ENCODE measurements at places on chromosomes 6 and 20.
A peak's percentile ranks its signal among the peaks of the same experiment; 100 is the strongest.

DNA sequence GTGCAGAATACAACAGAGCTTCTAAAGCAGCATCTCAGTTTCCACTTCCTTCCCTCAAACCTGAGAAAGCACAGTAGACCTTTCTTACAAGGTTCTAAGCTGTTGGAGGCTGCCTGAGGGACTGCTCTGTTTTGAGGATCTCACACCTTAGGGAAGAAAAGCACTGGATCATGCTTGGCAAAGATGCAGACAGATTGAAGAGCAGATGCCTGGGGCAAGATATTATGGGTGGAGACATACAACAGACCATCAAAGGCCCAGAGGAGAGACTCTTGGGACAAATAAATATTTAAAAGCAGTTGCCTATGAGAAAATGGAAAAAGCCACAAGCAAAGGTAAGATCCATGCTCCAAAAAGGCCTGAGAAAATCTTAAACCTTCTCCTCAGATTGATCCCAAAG lies 6.2 kb downstream of the ZNF337 start:
- no peak for DNase-seq

DNA sequence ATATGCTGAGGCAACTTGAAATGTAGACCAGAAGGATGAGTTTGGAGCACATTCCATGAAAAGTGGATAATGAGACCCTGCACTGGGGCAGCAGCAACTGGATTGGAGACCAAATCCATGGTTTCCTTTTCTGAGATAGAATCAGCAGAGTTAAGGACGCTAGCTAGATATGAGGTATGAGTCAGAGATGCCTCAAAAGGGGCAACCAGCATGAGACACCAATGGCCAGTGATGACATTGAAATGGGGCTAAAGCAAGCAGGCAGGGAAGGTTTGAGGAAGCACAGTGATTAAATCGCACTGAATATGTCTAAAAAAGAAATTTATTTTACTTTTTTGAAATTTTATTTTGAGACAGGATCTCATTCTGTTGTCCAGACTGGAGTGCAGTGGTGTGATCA lies 802.4 kb downstream of the TFAP2A start:
- no peak for DNase-seq

DNA sequence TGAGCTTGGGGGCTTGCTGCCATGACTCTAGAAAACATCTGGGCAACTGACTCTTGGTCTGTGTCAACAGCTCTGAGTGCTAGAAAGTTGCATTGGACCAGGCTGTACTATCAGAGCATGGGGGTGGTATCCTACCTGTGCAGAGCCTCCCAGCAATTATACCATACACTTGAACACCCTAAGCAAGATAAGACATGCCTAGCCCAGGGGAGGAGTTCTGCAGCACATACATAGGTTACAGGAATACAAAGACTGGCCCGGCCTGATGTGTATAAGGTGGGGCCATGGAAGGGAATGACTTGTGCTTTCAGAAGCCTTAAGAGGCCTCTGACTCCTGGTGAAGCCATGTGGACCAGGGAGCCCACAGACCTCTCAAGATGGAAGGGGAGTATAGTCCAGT lies 11.4 kb upstream of the MOCS1 start:
- no peak for DNase-seq

- DNase-seq: no peak
These were observed 2.1 kb downstream of the PANK2 start for GRCh38 chr20:3890999-3891929.

GRCh38 chr6:113818578-113818977 lies 38.6 kb upstream of the MARCKS start:
- no peak for DNase-seq

DNA sequence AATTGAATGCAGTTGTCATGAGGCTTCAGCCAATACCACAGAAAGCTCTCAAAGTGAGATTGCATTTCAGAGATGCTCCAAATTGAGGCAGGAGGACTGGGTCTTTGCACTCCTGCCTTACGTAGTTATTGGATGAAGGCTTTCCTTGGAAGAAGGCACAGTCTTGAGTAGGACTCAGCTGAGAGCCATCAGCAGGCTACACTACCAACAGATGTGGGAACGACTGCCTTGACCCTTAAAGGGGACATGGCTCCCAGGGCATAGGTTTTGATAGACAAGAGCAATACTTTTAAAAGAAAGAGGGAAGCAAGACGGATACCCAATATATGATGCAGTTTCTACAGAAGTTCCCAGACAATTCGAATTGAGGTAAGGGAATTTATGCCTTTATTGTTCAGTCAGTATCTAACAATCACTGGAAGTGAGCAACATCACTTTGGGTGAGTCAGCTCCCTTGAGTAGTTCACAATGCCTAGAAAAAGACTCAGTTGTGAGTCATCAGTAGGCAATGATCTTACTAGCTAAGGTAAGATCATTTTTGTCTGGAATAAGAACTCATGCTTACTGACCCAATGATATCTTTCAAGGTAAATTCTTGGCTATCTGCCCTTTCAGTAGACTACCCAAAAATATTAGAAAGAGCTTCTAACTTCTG lies 390.8 kb downstream of the GJA1 start:
- no peak for DNase-seq

GRCh38 chr6:134593887-134594286 lies 276.0 kb upstream of the SGK1 start:
- DNase-seq: no peak

- no peak for DNase-seq
These were observed 74.3 kb downstream of the CD40 start for GRCh38 chr20:46192376-46192944.

DNA sequence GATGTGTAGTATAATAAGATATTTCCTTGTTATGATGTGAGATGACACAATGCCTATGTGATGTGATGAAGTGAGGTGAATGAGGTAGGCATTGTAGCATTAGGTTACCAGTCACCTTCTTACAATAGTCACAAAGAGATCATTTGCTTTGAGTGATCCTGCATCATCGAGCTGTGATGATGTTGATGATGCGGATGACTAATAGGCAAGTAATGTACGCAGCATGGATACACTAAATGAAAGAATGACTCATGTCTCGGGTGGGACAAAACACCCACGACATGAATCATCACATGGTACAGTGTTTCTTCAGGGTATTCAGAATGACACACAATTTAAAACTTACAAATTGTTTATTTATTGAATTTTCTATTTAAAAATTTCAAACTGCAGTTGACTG lies 806.3 kb upstream of the GJE1 start:
- no peak for DNase-seq

GRCh38 chr20:21323640-21324039 lies 20.5 kb downstream of the XRN2 start:
- no peak for DNase-seq

DNA sequence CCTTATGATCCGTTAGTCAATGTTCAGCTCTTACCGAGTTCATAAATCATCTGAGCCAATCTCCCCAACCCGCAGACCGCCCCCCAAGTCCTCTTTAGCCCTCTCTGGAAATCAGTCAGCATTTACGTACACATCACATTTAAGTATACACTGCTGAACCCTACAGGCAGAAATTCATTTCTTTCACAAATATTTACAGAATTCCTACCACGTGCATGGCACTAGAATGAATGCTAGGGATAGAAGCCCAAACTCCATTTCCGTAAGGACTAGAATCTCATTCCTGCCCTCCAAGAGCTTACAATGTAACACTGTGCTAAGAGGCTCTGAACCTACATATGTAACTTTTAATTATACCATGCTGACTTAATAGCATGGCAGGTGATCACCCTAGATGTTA lies 1.8 kb downstream of the OSER1 start:
- DNase-seq: no peak

GRCh38 chr6:147164761-147165160 lies 39.5 kb upstream of the STXBP5 start:
- DNase-seq: no peak

GRCh38 chr20:10863337-10864060 lies 189.7 kb upstream of the JAG1 start:
- no peak for DNase-seq

DNA sequence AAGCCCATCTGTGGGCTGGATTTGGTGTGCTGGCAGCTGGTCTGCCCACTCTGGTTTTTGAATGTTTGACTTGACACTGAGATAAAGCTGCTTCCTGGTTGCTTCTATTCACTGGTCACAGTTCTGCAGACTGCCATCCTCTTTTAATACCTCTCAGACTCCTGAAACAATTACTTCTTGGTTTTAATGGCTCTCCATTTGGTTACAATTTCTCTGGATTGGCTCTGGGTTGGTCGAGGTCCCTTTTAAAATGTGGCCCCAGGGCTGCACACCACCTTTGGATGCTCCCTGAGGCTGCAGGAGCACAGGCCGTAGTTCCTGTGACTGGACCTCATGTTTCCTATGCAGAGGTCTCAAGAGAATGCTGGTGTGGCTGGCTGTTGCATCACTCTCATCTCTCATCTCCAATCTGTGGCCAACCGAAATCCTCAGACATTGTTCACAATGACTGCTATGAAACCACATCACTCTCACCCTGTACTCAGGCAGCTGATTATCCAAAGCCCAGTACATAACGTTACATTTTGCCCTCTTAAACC lies 98.5 kb downstream of the INSM1 start:
- no peak for DNase-seq

DNA sequence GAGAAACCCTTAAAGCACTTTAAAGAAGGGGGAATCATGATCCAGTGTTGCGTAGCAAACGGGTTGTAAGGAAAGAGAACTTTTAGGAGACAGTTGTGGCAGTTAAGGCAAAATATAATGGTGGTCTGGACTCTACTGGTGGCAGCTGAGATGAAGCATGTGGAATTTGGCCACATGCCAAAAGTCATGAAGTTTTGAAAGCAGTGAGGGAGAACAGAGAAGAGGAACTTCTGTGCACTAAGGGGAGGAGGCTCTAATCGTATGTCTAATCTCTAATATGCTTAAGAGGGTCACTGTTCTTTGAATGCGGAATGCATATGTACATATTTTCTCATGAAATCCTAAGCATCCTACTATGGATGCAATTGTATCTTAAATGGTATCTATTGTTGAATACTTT lies 91.5 kb downstream of the RIMS1 start:
- DNase-seq: no peak

GRCh38 chr6:121730616-121731015 lies 295.2 kb downstream of the GJA1 start:
- DNase-seq: no peak

DNA sequence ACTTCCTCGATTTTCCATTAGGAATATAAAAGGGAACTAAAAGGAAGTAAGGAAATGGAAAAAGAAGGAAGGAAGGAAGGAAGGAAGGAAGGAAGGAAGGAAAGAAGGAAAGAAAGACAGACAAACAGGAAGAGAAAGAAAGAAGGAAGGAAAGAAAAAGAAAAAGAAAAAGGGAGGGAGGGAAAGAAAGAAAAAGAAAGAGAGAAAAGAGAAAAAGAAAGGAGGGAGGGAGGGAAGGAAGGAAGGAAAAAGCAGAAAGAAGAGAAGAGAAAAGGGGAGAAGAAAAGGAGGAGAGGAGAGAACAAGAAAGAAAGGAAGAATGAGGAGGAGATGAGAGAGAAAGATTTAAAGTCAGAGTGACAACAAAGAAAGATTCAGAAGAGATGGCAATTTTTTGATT lies 724.5 kb downstream of the GRIK2 start:
- no peak for DNase-seq

GRCh38 chr6:7901056-7901455 lies 9.5 kb downstream of the TXNDC5 start:
- no peak for DNase-seq

GRCh38 chr6:32194825-32195651 lies 2.6 kb upstream of the GPSM3 start:
- peak; percentile 82 for DNase-seq

DNA sequence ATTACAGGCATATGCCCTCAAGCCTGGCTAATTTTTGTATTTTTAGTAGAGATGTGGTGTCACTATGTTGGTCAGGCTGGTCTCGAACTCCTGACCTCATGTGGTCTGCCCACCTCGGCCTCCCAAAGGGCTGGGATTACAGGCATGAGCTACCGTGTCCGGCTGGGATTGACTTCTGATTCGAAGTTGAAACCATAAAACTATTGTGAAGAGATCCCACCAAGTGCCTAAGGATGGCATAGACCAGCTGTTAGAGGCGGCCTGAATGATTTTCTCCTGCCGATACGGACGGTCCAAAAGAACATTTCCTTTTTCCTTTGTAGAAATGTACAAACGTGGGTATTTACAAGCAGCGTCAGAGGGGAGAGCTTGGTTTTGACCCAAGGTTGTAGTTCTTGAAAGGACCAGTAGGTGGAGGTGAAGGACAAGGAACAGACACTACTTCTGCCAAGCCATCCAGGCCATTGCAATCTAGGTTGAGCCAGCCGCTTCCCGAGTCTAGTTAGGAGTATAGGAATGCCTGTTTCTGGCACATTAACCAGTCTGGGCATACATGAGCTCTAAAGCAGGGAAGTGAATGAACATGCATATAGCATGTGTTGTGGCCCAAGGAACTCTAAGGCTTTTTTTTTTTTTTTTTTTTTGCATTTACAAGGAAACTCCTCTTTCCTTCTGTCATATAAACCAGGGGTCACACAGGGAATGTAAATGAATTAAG lies 29.0 kb downstream of the MOCS3 start:
- peak; percentile 96 for DNase-seq

DNA sequence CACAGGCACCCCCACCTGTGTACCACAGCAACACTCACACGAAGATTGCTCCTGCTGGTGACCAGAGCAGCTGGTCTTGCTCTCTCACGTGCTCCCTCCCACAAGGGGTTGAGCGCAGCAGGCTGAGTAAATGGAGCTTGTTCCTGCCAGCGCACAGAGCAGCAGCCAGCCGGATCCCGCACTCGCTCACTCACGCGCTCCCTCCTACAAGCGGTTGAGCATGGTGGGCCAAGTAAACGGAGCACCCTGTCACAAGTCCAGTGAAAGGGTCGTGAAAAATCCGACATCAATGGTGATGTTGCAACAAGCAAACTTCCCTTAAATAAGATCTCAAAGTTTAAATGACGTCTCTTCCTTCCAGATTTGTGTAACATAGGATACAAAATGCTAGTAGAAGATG lies 313.7 kb downstream of the FOXC1 start:
- DNase-seq: no peak

DNA sequence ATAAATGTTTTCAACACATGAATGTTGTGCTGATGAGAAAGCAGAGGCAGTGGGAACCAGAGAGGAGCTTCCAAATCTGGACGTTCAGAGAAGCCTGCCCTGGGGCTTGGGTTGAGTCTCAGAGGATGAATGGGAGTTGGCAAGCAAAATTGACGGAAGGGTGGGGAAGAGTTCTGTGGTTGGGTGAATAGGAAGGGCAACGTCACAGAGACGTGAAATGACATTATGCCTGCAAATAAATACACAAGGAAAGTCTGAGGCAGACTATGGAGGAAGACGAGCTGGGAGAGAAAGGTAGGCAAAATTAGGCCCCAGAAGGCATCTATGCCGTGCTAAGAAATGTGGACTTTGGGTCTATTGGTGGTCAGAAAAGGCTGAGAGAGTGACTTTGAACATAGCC lies 25.2 kb upstream of the SGK1 start:
- DNase-seq: no peak

- no peak for DNase-seq
These were observed 148.4 kb upstream of the EYA4 start for GRCh38 chr6:133092771-133093170.

- DNase-seq: no peak
These were observed 800 bp upstream of the DYNLT1 start for GRCh38 chr6:158645064-158646022.

DNA sequence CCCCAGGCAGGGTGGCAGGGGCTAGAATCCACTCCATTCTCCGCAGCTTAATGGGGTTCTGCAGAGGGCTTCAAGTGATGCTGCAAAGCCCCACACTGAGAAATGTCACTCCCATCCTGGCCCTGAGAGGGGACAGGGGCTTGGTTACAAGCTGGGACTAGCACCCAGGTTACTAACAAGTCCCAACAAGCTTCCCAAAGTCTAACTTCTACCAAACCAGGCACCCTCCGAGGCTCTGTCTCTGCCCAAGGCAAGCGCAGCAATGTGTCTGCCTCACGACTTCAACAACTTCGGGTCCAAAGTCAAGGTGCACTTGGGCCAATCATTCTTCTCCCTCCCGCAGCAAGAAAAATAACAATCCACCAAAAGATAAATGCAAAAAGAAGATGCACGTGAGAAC lies 45.6 kb downstream of the NFATC2 start:
- no peak for DNase-seq
